ENCODE measurements at places on chromosomes 6 and 20.
A peak's percentile ranks its signal among the peaks of the same experiment; 100 is the strongest.

GRCh38 chr20:12570371-12570770 lies 438.4 kb upstream of the SPTLC3 start:
- DNase-seq = peak; percentile 19

GRCh38 chr6:8539453-8539852 lies 104.1 kb upstream of the SLC35B3 start:
- DNase-seq = peak; percentile 3

DNA sequence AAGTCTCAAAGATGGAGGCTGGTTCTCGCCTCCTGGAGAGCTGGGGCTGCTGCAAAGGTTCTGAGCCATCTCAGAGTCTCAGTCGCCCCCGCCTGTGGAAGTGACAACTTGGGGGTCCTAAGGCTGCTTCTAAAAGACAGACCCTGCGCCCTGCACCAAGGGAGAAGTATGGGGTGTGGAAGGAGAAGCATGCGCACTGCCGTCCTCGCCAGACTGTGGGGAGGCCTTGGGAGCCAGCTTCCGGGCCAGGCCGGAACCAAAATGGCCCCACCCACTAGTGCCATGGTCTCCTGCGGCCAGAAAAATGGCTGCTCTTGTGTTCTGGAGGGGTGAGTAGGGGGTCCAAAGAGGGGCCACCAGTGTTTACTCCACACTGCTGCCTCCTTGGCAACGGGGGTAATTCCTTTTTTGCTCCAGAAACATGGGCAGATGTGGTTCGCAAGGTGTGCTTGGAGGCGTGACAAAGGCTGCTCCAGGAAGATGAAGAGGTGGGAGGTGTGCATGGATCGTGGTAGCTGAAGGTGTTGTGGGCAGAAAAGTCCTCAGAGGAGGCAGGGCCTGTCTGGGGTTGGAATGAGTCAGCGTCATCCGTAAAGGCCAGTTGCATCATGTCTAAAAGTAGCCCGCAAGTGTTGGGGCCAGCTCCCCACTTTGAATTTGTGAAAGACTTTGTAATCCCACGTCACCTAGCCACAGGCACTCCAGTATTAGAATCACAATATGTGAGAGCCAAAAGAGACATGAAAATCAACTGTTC lies 329.8 kb upstream of the SOX4 start:
- no peak for DNase-seq

GRCh38 chr6:6742535-6742934 lies 154.0 kb downstream of the LY86 start:
- DNase-seq = no peak

GRCh38 chr6:150093397-150093796 lies 24.5 kb upstream of the ULBP3 start:
- DNase-seq = no peak
